ENCODE measurements at places on chromosomes 4 and X. TPM values are rescaled to one million over a fixed set of nuclear protein-coding genes. Genes with fewer than 3 reads are reported as not detected.

- DNase-seq: no peak
- H3K27ac ChIP-seq: no peak overlapping the region
- H3K4me3 ChIP-seq: no peak overlapping the region
- no peaks in the 10 kb centered on the region for H3K36me3 ChIP-seq
- H3K27me3 ChIP-seq: no peaks in the 10 kb centered on the region
Measured at GRCh38 chr4:42101446-42101975, 50.9 kb downstream of the BEND4 start.

GRCh38 chr4:119138046-119138445 is 2.4 kb downstream of the MYOZ2 start:
- no peak overlapping the region for H3K4me3 ChIP-seq
- DNase-seq: no peak
- no peak overlapping the region for H3K27ac ChIP-seq
- H3K27me3 ChIP-seq: peaks cover 8% of the 10 kb centered on the region
- H3K36me3 ChIP-seq: no peaks in the 10 kb centered on the region

- no peak for DNase-seq
- peaks cover 2% of the 10 kb centered on the region for H3K4me1 ChIP-seq
- no peaks in the 10 kb centered on the region for H3K36me3 ChIP-seq
- H3K27ac ChIP-seq: no peak overlapping the region
Measured at GRCh38 chrX:44157283-44157682, 184.1 kb upstream of the NDP start.

DNA sequence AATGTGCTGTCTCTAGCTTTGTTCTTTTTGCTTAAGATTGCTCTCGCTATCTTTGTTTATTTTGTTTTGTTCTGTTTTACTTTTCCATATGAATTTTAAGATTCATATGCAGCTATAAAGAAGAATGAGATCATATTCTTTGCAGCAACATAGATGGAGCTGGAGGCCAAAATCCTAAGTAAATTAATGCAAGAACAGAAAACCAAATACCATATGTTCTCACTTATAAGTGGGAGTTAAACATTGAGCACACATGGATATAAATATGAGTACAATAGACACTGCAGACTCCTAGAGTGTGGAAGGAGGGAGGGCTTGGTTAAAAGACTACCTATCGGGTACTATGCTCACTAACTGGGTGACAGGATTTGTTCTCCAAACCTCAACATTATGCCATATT is 237.8 kb downstream of the TRAM1L1 start:
- no peak overlapping the region for H3K4me3 ChIP-seq
- H3K36me3 ChIP-seq: peaks cover 8% of the 10 kb centered on the region
- DNase-seq: no peak
- no peaks in the 10 kb centered on the region for H3K27me3 ChIP-seq

GRCh38 chr4:38173935-38174518 is 213.8 kb downstream of the PTTG2 start:
- no peak overlapping the region for H3K27ac ChIP-seq
- no peak for DNase-seq
- peaks cover 27% of the 10 kb centered on the region for H3K4me1 ChIP-seq
- no peaks in the 10 kb centered on the region for H3K27me3 ChIP-seq
- H3K36me3 ChIP-seq: no peaks in the 10 kb centered on the region
- H3K4me3 ChIP-seq: no peak overlapping the region

GRCh38 chrX:101232316-101232715 is 12.7 kb downstream of the DRP2 start:
- DNase-seq: no peak
- H3K4me1 ChIP-seq: no peaks in the 10 kb centered on the region
- no peak overlapping the region for H3K4me3 ChIP-seq
- H3K36me3 ChIP-seq: no peaks in the 10 kb centered on the region
- no peak overlapping the region for H3K27ac ChIP-seq
- H3K27me3 ChIP-seq: peaks cover 14% of the 10 kb centered on the region

GRCh38 chr4:4420421-4420820 is 33.5 kb downstream of the NSG1 start:
- no peaks in the 10 kb centered on the region for H3K4me1 ChIP-seq
- H3K27me3 ChIP-seq: no peaks in the 10 kb centered on the region
- peaks cover 4% of the 10 kb centered on the region for H3K36me3 ChIP-seq
- no peak overlapping the region for H3K27ac ChIP-seq
- DNase-seq: no peak

DNA sequence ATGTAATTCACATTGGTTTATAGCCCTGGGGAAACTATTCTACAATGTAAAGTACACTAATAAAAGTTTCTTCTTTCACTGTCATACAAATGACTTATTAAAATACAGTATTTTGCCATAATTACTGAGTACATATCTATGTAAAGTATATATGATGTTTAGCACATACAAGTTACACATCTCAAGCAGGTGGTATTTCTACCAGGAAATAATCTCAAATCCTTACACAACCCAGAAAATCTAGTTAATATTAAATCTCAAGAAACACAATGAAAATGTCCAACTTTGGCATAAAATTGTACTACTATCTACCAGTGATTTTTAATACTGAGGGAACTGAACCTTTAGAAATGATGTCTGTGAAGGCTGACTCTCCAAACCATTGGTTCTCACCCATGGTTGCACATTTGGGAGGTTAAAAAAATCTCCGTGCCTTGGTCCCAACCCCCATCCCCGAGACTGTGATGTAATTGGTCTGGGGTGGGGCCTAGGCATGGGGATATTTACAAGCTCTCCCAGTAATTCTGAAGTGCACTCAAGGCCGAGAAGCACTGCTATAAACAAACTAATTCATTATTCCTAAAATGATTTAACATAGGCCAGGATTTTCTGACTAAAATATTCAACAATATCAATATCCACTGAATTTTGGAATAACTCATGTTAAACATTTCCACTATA is 27.6 kb downstream of the MAP3K15 start:
- H3K36me3 ChIP-seq: no peaks in the 10 kb centered on the region
- peaks cover 3% of the 10 kb centered on the region for H3K27me3 ChIP-seq
- H3K27ac ChIP-seq: no peak overlapping the region
- no peaks in the 10 kb centered on the region for H3K4me1 ChIP-seq
- DNase-seq: no peak

DNA sequence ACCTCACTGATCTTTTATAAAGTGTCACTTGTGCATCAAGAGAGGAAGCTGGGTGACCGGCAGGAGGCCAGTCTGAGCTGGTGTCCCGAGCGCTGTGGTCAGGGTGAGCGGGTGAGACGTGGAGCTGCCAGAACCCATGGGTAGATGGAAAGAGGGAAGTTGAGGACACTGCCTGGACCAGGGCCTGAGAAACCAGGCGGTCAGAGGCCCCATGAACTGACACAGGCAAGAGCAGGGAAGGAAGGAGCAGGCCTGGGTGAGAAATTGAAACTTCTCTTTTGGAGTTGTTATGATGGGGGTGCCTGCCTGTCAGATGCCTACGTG is 192.6 kb downstream of the AFAP1 start:
- DNase-seq: no peak
- no peaks in the 10 kb centered on the region for H3K36me3 ChIP-seq
- no peak overlapping the region for H3K4me3 ChIP-seq
- H3K27me3 ChIP-seq: peaks cover 4% of the 10 kb centered on the region
- H3K27ac ChIP-seq: no peak overlapping the region

DNA sequence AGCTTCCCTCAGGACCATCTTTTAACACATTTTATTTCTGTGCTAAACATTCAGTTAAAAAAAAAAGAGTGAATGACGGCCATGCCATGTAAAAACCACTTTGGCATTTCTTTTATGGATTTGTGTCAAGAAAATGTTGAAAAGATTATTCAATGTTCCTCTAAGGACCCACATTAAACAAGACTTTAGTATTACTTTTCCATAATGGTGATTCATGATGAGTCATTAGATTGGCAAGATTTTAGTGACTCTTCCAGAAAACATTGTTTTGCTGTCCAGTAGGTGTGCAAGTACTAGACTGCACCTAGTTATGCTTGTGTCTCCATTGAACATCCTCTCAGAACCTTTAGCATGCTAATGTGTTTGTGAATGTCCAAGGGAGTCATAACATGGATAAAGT is 748.6 kb downstream of the STPG2 start:
- no peak overlapping the region for H3K4me3 ChIP-seq
- no peak overlapping the region for H3K27ac ChIP-seq
- DNase-seq: no peak
- H3K27me3 ChIP-seq: no peaks in the 10 kb centered on the region

- no peaks in the 10 kb centered on the region for H3K36me3 ChIP-seq
- no peak overlapping the region for H3K4me3 ChIP-seq
- H3K27ac ChIP-seq: no peak overlapping the region
- peaks cover 30% of the 10 kb centered on the region for H3K4me1 ChIP-seq
- no peak for DNase-seq
- H3K27me3 ChIP-seq: peaks cover 4% of the 10 kb centered on the region
Measured at GRCh38 chr4:15234856-15235126, 193.0 kb upstream of the C1QTNF7 start.

GRCh38 chr4:52877036-52877435 is 14.9 kb downstream of the RASL11B start:
- no peak overlapping the region for H3K27ac ChIP-seq
- peaks cover 16% of the 10 kb centered on the region for H3K36me3 ChIP-seq
- H3K27me3 ChIP-seq: no peaks in the 10 kb centered on the region
- DNase-seq: no peak
- no peak overlapping the region for H3K4me3 ChIP-seq

Gene PITX2
- total RNA-seq: not detected

Gene IGSF1
- not detected for total RNA-seq

Gene GLUD2
- total RNA-seq: 0.14 TPM

Gene KIT
- total RNA-seq: 2.1 TPM

Gene RNF150
- total RNA-seq: not detected

Gene PTCHD1
- not detected for total RNA-seq

Gene SASH3
- 317 TPM for total RNA-seq

Measured in natural killer cell treated with Interleukin-12 subunit alpha and Interleukin-12 subunit beta and Interleukin-15 and Interleukin-18, amount 100 ng/mL, for 72 hours (primary cell).